ENCODE measurements at places on chromosomes 1 and 21.
A peak's percentile ranks its signal among the peaks of the same experiment; 100 is the strongest.

DNA sequence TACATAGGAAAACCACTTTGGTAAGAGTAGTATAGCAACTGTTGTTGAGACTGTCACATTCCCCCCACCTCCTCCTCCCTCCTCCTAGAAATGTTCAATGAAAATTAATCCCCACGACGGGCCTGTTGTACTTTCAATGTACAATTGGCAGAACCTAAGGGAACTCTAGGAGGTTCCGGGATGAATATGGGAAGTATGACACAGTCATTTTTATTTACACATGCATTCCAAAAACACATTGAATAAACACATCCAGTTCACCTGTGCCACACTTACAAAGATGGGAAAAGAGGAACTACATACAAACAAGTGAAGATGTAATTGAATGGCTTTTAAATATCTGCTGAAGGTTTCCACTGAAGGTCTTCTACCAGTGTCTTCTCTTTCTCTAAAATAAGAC is 144.4 kb upstream of the NBPF11 start:
- DNase-seq = no peak

DNA sequence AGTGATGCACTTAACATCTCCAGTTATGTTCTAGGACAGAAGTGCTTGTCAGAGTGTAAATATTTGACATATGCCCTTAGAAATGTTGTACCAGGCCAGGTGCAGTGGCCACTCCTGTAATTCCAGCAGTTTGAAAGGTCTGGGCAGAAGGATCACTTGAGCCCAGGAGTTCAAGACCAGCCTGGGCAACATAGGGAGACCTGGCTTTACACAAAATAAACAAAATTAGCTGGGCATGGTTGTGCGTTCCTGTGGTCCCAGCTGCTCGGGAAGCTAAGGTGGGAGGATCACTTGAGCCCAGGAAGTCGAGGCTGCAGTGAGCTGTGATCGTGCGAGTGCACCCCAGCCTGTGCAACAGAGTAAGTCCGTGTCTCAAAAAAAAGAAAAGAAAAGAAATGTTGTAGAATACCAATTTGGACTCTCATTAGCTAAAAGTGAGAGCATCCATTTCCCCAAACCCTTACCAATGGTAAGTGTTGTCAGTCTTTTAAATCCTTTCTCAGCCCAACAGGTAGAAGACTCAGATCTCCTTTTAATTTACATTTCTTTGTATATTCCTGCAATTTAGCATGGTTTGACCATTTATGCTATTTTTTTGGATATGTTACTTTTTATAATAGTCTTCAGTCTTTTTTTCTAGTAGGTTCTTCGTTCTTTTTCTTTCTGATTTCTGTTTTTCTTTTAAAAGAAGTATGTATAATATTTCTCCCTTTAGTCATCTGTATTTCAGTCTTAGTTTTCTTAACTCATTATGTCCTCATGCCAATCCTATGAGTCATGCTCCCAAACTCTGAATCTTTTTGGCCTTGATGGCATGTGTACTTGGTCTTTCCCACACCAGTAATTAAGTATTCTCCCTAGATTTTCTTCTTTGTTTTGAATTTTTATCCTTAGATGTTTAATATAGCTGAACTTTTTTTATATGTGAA is 74.4 kb downstream of the CAMTA1 start:
- no peak for DNase-seq

GRCh38 chr1:32489774-32490454 is 25.0 kb downstream of the ZBTB8B start:
- no peak for DNase-seq

- peak; percentile 68 for DNase-seq
Measured at GRCh38 chr1:160880216-160880615, 4.8 kb downstream of the ITLN1 start.

DNA sequence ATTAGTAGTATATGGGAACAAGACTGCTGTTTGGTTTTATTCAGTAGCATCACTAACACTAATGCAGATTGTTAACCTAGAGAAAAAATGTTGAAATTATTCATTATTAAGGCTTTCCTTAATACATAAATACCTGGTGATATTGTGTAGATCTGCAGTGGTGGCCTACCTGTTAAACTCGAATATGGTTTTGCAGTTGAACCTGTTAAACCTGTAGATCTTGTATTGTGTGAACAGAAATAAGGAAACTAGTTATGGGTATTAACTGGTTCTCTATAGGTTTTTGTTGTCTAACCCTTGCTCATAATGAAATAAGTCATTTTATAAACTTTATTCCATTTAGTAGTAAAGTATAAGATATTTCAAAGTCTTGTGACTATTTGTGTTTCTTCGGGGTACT is 23.9 kb downstream of the PKN2 start:
- DNase-seq = no peak

GRCh38 chr1:160407839-160408801 is 7.8 kb downstream of the VANGL2 start:
- no peak for DNase-seq

GRCh38 chr1:213858581-213858980 is 129.2 kb upstream of the PROX1 start:
- no peak for DNase-seq

GRCh38 chr1:246454655-246455054 is 52.4 kb downstream of the SMYD3 start:
- no peak for DNase-seq

DNA sequence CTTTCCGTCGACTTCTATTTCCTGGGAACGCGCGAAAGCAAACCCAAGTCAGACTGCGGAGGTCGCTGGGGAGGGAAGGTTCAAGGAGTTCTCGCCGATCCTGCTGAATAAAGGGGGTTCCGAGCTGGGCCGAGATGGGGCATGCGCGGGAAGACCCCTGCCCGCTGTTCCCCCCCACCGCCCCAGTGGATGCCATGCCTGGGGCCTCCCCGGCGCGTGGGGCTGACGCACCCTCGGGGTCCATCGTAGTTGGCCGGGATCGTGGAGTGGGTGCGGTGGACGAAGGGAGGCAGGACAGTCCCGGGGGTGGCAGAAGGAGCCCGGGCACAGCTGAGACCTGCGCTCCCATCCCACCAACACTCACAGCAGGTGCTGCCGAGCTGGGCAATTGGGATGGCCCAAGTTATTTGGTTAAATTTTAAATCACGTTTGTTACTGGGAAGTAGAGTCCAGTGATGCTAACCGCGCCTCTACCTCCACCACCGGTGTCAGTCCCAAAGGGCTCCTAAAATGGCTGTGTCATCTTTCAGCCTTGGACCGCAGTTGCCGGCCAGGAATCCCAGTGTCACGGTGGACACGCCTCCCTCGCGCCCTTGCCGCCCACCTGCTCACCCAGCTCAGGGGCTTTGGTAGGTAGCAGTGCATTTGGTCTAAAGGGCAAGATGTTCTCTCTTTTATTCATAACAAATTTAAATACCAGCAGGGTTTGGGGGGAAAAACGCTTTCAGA is 801 bp downstream of the MX1 start:
- no peak for DNase-seq

Data from inflammatory macrophage (primary cell).